Fibroblast of gingiva (primary cell): ENCODE measurements at places on chromosomes 2 and 18.
A peak's percentile ranks its signal among the peaks of the same experiment; 100 is the strongest.

GRCh38 chr2:144183727-144184126 lies 336.2 kb downstream of the ZEB2 start:
- peak; percentile 97 for DNase-seq

DNA sequence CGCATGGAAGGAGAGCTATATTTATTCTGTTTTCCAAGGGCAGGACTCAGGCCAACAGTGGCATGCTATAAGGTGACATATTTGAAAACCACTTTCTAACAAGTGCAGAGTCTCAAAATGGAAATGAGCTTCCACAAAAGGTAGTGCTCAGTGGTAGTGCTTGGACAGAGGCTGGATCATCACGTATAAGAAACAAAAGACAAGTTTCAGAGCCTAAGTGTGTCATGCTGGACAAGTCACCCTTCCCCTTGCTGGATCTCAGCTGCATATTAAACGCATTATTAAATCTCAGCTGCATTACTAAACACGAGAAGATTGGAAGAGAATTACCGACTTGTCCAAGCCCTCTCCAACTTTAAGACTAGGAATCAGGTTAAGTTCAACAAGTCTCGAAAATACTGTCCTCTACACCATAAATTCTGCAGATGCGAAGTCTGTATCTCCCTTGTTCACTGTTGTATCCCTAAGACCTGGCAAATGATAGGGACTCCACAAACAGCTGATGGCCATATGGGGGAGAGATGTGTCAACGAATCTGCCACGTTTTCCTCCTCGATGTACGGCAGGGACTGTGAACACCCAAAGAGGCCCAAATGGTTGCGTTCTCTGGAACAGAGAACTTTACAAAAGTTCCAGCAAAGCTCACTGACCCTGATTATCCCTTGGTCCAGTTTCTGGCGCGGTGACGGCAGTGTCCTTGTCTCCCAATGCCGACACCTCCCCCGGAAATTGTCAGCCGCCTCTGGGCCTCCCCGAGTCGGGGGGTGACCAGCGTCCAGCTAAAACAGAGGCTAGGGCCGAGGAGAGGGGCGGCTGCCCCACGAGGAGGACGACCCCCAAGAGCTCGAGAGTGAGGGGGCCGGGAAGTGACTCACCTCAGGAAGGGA lies 611 bp downstream of the NOL10 start:
- no peak for DNase-seq

GRCh38 chr2:59440491-59440890 lies 1113.0 kb downstream of the BCL11A start:
- no peak for DNase-seq

DNA sequence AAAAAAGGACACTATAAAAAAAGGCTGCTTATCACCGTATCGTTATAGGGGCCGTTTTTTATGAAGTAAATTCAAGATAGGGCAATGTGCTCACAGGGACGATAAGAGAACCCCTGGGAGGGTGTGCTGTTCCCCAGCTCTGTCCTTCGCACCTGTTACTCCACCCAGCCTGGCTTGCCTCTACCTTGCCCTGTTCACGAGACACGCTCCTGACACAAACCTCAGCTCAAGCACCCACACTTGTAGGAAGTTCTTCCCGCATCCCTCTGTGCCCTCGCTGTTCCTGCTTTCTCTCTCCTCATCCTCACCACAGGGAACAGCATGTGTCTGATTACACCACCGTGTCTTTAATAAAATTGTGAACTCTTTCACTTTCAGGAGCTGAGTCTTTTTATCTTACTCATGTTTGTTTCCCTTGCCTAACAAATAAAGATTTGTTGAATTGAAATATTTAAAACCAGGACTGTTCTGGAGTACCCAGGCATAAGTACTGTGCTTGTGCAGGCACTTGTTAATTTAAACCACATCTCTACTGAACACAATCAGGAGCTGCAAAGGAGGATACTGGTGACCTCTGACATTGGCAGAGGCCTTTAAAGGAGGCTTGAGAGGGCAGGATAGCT lies 26.0 kb upstream of the KIDINS220 start:
- DNase-seq = no peak

DNA sequence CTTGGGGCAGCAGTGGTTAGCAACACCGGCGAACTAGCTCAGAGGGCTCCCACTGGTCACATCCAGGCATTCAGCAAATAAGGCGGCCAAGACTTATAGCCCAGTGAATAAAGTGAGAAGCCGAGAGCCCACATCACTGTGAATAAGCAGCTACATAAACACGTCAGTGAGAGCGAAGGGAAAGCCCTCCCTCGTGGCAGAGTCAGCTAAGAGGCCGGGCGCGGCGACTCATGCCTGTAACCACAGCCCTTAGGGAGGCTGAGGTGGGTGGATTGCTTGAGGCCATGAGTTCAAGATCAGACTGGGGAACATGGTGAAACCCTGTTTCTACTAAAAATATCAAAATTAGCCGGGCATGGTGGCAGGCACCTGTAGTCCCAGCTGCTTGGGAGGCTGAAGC lies 5.2 kb downstream of the D2HGDH start:
- DNase-seq = peak; percentile 22

DNA sequence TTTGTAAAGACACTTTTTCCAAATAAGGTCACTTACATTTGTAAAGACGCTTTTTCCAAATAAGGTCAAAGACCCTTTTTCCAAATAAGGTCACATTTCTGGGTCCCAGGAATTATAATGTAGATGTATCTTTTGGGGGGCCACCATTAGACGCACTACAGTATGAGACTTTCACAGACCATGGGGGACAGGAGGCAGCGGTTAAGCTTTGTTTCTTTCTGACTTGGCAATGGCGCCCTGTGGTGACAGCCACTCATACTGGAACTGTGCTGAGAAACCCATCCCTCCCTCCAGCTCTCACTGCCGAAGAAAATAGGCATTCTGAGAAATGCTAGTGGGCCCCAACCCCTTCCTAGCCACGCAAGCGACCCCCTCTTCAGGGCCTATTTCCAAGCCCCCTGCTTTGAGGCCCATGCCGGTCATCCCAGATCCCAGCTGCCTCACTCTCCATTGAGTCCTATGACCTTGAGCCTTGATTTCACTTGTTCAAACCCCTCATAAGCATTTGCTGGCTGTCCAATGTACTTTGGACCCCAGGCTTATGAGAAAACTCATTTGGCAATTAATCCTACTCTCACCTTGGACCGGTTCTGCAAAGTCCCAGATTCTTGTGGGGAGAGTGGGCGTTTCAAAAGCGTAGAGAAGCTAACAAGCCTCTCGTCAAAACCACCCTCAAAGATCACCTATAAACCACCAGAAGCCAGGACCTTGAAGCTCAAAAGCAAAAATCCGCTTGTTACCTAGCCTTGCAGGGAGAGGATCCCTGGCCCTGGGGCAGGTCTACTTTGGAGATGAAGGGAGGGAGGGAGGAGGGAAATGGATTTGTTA lies 11.3 kb upstream of the SPATA3 start:
- no peak for DNase-seq

DNA sequence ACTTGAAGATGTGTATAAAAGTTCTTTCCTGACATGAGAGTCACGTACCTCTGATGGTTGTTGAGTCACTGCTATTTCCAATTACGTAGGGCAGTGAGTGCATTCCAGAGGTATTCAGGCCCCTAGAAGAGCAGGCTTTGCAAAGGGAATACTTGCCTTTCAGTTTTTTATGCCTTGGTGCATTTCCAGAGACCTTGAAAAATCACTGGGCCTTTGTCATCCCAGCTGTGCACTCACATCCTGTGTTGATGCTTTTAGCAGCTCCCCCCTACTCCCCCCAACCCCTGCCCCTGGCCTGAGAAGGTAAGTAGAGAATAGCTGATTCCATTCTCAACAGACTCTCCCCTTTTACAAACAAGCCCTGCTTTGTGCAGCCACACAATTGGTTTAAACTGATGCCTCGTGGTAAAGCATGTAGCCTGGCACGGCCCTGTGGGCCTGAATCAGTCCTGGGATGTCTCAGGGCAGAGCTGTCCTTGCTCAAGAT lies 174.2 kb downstream of the PRPF40A start:
- DNase-seq = peak; percentile 77

DNA sequence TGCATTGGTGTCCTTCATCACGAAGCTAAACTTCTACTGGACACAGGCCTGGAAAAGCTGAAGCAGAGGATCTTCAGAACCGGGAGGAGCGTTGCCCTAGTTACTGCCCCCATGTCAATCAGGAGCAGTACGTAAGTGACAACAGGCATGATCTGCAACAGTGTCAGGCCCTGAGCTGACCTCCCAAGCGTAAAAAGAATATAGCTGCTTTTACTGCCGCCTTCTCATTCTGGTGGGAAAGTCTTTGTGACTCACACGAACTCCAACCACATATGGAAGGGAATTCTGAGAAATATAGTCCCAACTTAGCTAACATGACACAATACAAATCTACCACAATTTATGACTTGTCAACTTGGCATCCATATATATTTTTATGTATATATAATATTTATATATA lies 1007.7 kb upstream of the CDH2 start:
- no peak for DNase-seq

DNA sequence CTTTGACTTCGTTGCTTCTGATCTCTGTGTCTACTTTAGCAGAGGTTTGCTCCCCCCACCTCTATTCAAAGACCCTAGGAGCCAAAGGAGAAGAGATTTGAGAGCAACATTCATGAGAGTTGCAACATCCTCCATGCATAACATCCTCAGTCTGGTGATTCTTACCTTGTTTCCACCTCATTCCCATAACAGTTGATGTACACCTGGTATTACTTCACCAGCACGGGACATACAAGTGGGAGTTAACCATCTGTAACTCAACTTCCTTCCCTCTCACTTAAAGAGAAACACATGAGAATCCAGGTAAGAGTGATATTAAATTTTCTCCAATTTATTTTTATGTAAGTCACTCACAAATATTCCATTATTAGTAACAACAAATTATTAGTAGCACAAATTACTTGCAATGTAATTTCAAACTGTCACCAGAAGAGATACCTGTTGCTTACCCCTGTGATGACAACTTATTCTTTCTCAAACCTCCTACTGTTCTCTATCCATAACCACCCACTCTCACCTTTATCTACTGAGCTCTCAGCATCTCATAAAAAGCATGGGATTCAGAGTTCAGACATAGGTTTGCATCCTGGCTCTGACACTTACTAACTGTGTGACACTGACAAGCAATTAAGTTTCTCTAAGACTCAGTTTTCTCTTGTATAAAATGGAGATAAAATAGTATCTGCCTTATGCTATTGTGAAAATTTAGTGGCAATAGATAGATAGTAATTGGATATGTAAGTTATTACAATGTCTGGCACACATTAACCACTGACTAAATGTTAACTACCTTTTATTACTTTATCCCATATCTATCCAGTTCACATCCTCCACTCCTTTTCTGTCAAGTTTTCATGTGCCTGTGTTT lies 184.6 kb upstream of the SRD5A2 start:
- no peak for DNase-seq

- DNase-seq = peak; percentile 93
Measured at GRCh38 chr2:43178602-43179542, 47.5 kb downstream of the ZFP36L2 start.

GRCh38 chr2:109246176-109246575 lies 117.2 kb downstream of the SH3RF3 start:
- DNase-seq = no peak

DNA sequence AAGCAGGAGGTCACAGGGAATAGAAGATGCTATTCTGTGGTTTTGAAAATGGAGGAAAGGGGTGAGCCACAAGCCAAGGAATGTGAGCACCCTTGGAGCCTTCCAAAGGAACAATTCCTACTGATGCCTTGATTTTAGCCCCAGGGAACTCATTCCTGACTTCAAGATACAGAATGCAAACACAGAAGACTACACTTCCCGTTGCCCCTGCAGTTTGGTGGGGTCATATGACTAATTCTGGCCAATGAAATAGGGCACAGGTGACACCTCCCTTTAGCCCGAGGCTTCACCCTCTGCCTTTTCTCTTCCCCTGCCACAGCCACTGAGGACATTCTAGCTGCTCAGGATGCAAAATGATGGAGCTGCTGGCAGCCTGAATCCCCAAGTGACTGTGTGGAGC lies 126.1 kb downstream of the INHBB start:
- DNase-seq = no peak

- DNase-seq = no peak
Measured at GRCh38 chr2:209463835-209464234, 40.0 kb downstream of the MAP2 start.

DNA sequence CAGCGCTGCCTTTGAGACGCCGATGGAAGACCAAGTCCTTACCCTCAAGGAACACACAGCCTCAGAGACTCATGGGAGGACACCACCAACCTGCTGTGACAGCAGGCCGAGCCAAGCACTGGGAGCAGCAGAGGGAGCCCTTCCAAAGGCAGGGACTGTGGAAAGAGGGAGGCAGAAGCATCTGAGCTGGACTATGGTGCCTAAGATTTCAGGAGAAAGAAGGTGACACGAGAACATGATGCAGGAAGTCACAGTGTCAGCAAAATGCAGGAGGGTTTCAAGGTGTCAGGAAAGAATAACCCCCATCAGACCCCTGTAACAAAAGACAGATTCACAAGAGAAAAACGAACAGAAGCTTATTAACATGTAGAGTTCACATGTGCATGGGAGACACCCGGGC lies 24.2 kb upstream of the COX7A2L start:
- no peak for DNase-seq

GRCh38 chr2:119024568-119024967 lies 82.6 kb downstream of the MARCO start:
- DNase-seq = no peak

DNA sequence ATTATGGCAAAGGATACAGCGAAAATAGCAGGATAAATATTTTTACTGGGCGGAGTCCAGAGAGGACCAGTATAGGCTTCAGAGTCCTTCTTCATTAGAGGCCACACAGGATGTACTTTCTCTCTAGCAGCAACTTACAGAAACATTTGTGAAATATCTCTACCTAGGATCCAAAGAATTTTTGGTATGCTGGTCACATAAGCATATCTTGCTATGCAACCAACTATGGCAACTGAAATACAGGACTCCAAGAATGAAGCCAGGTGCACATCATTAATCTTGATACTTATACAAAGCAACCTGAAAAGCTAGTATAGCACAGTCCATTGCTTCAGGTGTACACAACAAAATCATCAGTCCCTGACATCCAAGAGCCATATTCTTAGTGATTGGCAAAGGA lies 59.1 kb upstream of the NABP1 start:
- DNase-seq = no peak

DNA sequence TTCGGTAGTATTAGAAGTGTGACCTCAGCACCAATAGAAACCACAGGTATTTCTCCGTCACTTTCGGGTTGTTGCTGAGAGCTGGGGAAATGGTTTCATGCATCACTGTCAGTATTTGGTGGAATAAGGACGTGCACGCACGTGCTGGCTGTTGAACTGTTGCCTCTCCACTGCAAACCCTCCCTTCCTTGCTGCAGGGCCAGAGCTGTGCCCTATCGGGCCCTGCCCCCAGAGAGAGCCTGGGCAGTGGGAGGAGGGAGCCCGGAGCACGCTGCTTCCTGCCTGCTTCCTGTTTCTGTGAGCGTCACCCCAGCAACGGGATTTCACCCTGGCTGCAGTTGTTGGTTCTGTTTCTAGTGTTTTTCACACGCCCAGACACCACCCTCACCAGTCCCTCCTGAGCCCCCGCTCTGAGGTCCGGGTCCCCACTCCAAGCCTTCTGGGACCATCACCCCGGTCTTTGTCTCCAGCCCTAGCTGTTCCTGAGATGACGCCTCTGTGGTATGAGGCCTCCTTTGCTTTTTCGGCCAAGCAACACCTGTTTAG lies 47.4 kb downstream of the LRRFIP1 start:
- DNase-seq = peak; percentile 68

GRCh38 chr18:9786631-9787030 lies 78.5 kb downstream of the RAB31 start:
- no peak for DNase-seq
